ENCODE measurements at places on chromosomes 13 and 19.

DNA sequence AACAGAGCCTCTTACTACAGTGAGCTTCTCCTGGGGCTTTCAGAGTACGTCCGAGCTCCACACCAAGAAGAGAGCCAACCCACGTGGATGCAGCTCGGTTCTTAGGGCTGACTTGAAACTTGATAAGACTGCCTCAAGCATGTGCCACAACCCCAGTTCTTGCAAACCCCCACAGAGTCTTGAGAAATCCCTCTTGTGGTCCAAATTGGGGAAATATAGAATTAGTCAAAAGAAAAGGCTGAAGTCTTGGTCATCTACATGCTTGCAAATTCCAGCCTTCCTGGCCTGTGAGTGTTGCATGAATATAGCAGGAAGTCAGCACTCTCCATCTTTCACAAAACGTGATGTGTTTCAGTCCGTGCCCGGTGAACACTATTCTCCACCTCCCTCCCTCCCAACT is 95.2 kb downstream of the GGACT start:
- no peak for DNase-seq

GRCh38 chr19:17404621-17405249 is 695 bp downstream of the BST2 start:
- no peak for DNase-seq

DNA sequence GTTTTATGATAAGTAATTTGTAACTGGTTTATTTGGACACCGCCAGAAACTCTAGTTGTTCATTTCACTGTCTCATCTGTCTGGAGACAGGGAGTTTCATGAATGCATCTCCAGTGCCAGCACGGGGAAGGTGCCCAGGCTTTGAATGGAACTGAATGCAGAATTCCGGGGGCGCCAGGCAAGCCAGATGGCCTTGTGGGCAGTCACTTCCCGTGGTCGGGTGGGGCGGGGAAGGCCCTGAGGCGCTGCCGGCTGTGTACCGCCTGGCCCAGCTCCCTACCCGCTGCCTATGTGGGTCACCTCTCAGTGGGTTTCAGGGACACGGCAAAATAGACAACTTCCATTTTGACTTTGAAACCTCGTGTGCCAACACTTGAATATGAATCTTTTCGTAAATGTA is 28.8 kb upstream of the MCF2L start:
- no peak for DNase-seq

DNA sequence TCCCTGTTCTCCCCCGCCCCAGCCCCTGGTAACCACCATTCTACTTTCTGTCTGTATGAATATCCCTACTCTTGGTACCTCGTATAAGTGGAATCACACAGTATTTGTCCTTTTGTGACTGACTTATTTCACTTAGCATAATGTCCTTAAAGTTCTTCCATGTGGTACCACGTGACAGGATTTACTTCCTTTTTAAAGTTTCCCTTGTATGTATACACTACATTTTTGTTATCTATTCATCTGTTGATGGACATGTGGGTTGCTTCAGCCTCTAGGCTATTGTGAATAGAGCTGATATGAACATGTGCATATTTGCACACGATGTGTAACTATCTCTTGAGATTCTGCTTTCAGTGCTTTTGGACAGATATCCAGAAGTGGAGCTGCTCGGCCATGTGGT is 59.6 kb upstream of the GJB6 start:
- DNase-seq = no peak

DNA sequence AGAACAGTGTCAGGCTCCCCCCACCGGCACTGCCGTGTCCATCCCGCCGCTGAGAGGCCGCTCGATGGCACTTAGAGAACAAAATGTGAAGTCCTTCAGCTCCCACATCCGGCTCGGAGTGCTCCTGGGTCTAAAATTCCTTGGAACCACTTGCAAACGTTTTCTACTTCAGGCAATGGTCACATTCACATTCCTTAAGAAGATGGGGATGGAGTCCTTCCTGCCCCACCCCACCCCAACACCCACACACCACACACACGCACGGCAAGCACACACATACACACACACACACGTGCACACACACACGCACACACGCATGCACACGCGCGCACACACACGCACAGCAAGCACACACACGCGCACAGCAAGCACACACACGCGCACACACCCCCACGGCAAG is 83.4 kb downstream of the SOX1 start:
- DNase-seq = no peak

Measured in activated CD4-positive, CD25-positive, alpha-beta regulatory T cell treated with anti-CD3 and anti-CD28 coated beads, Interleukin-2, amount 50 U/mL, for 72 hours (primary cell).